Pancreas (tissue), 10 donors: ENCODE measurements at places on chromosomes 2 and 18. TPM values are rescaled to one million over a fixed set of nuclear protein-coding genes. Genes with fewer than 3 reads are reported as not detected.

NEB gene
- total RNA-seq = 0.65 TPM

MAP3K19 gene
- not detected for total RNA-seq

FLACC1 gene
- 1.2 TPM for total RNA-seq

PLGLB1 gene
- 1.2 TPM for total RNA-seq

ANKRD53 gene
- 7.6 TPM for total RNA-seq

ANXA4 gene
- total RNA-seq = 762 TPM

FAM98A gene
- total RNA-seq = 25.3 TPM
